Neural crest cell (in vitro differentiated cells): ENCODE measurements at places on chromosomes 4 and X. TPM values are rescaled to one million over a fixed set of nuclear protein-coding genes. Genes with fewer than 3 reads are reported as not detected.

DNA sequence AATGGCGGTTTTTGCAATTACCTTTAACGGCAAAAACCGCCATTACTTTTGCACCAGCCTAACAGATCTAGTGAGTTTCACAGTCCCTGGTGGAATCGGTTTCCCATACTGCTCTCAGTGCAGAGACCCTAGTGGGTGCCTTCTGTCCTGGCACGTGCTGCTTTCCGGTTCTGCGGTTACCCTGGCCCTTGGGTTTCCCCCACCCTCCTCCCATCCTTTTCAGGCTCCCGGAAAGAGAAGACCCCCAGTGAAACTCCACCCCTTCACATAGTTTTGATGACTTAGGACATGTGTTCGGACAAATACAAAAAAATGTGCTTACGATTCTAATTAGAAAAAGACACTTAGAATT, 36.9 kb downstream of the NLGN3 start:
- peak overlapping the region; percentile 96 for H3K27ac ChIP-seq
- peak overlapping the region; percentile 91 for H3K4me3 ChIP-seq
- H3K36me3 ChIP-seq, result no peaks in the 10 kb centered on the region
- DNase-seq, result no peak
- H3K27me3 ChIP-seq, result no peaks in the 10 kb centered on the region

- H3K4me1 ChIP-seq, result no peaks in the 10 kb centered on the region
- H3K36me3 ChIP-seq, result peaks cover 3% of the 10 kb centered on the region
- no peak for DNase-seq
- peak overlapping the region; percentile 6 for H3K27ac ChIP-seq
- no peak overlapping the region for H3K4me3 ChIP-seq
- no peaks in the 10 kb centered on the region for H3K27me3 ChIP-seq
Observed at GRCh38 chr4:189870511-189871234, 70.0 kb upstream of the FRG1 start.

DNA sequence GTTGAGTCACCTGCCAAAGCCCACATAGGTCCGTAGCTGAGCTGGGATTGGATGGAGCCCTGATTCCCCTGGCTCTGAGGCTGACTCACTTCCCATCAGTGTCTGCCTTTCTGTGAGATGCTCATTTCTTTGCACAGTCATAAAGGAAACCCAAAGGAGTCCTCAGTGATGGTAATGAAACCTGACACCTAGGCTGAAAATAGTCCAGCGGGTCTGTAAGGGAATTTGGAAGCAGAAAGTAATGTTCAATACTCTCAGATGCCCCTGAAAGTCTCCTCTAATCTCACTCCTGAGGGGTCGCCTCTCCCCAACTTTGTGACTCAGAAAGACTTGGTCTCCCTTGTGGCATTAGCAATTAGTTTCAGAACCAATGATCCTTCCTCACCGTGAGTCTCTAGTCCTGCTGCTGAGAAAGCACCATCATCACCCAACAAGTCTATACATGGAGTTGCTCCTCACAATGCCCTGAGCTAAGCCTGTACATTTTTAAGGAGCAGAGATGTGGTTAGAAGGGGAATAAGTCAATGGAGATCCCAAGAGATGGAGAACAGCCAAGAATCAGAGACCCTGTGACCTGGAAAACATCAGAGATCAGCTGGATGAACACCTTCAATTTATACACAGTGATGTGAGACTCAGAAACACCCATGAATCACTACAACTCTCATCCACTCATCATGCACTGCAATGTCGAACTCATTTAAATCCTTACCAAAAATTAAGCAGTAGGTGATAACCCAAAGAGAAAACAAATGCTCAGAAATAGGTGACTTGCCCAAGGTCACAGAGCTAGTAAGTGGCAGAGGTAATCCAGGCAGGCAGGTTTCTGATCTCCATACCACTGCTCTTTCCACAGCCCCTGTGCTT, 219.0 kb upstream of the CPEB2 start:
- no peak overlapping the region for H3K4me3 ChIP-seq
- no peak overlapping the region for H3K27ac ChIP-seq
- no peak for DNase-seq
- peaks cover 2% of the 10 kb centered on the region for H3K27me3 ChIP-seq

Gene GC
- not detected in 2 replicates for total RNA-seq
